GM13976 (cell line): ENCODE measurements at places on chromosomes 6 and 20.

DNA sequence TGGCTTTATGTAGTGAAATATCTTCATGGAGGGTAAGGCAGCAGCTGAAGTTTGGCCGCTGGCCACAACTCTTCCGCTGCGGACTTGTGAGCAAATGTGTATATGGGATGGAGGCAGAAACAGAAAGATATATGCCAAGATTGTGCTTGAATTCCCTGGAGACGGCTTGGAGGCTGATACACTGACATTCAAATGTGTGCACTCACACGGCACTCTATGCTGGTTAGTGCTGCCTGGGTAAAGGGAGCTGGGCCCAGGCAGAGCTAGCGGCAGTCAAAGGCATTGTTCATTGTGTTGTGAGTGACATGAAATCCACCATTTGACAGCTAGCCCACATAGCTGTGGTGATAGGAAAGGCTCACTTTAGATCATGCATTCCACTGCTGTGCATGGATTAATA lies 202.7 kb downstream of the CLIC5 start:
- DNase-seq = no peak

DNA sequence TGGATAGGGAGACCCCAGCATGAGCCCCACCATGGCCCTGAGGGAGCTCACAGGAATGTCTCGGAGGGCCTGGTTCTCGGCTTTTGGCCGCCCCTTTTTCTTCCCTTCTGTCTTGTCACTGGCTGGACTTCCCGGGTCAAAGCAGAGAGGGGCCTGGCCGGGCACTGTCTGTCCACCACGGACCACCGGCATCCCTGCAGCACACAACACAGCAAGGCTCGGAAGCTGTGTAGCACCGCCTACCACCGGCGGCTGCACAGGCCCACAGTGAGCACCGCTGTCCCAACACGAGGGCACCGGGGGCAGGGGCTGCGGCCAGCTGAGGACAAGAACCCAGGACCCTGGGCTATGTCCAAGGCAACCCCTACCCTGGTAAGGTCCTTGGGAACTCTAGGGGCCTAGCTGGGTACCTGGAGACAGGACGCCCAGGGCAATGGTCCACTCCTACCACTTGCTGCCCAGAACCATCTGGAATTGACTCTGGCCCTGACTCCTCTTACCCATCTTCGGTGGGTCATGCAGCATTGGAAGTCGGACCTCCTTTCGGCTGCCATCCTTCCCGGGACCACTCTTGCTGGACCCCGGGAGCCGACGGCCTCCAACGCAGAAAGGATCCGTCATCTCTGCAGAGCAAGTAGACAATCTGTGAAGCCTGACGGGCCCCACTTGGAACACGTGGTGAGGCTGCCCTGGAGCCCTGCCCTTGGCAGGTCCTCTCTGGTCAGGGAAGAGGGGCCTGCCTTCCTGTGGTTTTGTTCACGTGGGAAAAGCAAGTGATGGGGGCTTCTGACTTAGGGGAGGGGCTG lies 2.2 kb downstream of the ZNF512B start:
- no peak for DNase-seq

DNA sequence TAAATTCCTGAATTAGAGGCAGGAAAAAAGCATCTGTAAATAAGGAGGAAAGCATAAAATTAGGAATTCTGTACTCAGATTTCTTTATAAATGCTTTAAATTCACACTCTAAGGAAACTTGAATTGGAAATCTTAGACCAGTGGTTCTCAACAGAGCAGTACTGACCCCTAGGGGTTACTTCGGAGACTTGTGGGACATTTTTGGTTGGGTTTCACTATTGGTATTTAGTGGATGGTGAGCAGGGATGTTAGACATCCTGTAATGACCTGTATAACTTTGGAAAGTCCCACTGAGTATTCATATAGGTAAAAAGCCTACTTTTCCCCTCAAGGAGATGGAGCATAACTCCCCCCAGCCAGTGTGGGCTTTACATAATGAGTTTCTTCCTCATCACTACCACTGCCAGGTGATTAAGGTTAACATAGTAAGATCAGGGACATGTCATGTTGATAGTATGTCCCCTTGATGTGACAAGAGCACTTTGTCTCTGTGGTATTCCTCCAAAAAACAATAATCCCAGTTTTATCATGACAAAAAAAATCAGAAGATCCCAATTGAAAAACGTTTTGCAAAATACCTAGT lies 31.0 kb downstream of the GLO1 start:
- DNase-seq = peak; percentile 75

DNA sequence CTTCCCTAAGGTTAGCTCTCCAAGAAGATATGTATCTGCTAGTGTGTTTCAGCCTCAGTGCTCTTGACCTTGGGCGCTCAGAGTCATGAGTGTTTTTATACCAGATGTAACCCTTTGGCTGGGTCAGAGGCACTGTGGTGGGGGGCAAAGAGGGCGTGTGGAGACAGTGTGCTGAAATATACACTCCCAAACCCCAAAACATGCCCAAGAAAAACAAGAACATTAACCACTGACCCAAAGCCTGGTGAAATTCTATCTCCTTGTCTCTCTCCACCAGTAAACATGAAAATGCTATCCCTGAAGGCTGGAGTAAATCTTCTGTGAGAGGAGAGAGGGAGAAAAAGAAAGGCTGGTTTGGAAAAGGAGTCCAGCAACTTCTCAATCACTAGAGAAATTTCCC lies 47.9 kb downstream of the ISM1 start:
- no peak for DNase-seq

- DNase-seq = no peak
These were observed 92.2 kb upstream of the HIVEP1 start for GRCh38 chr6:11919771-11920440.

DNA sequence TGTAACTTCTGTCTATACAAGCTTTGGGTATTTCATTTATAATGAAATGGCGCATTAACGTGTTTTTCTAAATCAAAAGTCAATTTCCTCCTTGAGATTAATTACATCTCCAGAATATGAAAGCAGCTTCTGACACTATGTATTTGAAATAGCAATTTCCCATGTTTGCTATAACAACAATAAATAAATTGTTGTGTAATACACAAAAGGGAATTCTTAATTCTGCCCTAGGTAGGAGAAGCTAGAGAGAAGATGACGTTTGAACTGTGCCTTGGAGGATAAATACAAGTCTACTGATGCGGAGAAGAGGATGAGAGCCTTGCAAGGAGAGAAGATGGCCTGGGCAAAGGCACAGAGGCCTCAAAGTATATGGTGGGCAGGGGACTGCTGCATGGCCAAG lies 7.6 kb upstream of the HLA-DOA start:
- DNase-seq = no peak

DNA sequence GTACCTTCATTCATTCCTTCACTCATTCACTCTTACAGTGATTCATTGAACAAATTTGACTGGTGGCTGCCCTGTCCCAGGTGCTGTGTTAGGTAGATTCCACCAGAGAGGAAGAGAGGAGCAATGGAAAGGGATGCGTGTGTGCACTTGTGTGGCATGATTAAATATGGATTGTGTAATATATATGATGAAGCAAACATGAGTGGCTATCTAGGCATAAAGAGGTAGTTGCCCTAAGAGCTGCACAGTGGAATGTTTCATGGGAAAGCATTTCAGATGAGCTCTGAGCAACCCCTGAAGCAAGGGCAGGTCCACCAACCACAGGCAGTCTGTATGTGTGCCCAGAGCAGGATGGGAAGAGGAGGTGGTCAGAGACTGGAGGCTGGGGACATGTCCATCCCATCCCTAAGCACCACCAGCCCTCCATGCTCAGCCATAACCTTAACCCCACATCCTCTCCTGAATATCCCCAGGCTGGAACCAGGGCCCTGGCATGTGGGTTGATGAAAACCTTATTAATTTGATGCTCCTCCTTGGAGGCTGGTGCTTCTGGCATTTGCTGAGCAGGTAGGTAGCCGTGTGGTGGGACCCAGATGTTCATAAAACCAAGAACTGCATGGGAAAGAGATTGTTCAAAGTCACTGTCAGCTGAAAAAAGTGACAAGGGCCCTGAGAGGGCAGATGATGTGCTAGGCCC lies 226.2 kb downstream of the SYNDIG1 start:
- peak; percentile 13 for DNase-seq

DNA sequence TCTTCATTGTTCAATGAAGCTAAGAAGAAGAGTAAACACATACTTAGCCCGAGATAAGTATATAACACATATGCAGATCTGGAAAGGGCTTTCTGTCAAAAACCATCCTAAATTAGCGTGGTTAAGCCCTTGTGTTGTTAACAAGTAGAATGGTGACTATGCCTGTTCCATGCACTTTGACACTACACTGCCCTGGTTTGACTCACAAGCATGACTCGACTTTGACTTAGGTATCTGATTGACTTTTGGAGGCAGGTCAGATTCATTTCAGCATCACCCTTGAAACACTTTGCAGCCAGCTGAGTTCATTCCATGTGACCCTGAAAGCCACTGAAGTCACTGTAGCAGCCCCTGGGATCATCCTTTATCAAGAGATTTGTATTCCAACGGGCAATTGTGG lies 239.8 kb downstream of the TBX18 start:
- DNase-seq = no peak

- peak; percentile 48 for DNase-seq
These were observed 1.1 kb downstream of the SPTLC3 start for GRCh38 chr20:13009682-13010406.

DNA sequence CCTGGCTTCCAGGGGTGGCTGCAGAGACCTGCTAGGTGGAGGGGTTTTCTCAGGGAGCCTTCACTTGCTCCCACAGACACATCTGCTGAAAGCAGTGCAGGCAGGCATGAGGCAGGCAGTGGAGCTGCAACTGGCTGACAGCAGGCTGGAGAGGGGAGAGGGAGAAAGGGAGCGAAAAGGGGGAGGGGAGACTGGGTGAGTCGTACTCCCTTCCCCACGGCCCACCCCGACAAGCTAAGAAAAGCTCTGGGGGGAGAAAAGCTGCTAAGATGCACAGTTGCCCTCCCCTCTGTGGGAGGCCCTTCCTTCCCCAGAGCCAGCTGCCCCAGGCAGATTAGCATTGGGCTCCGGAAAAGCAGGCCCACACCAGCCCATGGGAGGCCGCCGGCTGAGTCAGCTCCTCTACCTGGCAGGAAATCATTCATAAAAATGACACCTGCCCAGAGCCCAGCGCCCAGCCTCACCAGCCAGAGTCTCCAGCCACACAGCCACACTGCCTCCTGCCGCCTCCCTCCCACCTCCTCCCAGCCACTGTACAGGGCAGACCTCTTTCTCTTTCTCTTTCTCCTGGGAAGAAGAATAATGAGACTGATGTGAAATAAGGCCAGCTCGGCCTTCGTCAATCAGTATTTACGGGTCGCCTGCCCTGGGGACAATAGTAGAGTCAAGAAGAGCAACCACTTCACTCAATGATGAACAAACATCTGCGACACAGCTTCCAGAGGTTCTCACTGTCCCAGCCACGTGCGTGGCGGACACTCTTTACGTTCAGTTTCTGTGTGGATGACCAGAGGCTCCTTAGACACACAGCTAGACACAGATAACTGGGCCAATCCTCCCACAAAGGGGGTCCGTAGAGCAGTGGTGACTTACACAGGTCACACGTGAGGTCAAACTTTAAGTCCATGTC lies 7.7 kb upstream of the C20orf203 start:
- DNase-seq = no peak

DNA sequence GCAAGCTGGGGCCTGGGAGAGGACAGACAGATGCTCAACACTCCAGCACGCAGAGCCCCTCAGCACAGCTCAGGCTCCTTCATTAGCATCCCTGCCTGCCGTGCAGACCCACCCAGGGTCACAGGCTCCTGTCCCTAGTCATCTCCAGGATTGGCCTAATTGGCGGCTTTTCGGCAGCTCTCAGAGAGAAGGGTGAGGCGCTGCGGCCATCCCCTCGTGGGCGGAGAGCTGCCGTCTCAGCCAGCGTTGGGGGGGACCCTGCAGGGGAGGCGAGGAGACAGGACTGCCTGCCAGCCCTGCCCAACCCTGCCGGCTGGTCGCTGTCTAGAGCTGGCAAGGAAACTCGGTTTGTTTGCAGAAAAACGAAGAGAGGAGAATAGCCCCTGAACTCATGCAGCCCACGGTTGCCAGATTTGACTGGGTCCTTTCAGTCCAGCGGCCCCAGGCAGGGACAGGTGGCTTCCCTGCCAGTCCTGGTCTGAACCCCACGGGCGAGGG lies 26.8 kb downstream of the BHLHE23 start:
- DNase-seq = no peak

DNA sequence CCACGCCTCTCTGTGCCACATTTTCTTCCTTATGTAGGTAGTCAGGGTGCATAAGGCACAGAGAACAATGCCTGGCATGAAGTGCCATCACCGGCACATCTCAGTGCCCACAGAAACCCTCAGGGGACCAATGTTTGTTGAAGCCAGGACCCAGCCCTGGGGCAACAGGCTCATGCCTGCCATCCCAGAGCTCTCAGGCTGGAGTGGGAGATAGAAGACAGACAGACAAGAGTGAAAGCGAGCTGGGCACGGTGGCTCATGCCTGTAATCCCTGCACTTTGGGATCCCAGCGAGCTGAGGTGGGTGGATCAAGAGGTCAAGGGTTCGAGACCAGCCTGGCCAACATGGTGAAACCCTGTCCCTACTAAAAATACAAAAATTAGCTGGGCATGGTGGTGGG lies 13.5 kb downstream of the EFCAB8 start:
- DNase-seq = no peak

DNA sequence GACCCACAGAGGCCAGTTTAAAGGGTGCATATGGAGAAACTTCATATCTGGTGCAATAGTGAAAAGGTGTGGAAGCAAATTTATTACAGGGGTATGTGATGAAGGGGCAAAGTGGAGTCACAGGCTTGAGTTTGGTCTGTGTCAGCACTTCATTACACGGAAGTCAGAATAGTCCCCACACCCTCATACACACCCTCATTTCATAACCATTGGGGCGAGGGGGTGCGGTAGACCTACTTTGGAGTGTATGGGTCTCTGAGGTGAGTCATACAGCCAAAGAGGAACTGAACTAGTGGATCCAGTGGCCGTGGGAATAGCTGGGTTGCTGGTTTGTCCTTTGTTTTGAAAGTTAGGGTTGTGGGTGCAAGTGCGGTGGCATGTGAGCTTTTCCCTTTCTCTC lies 3.3 kb downstream of the TM9SF4 start:
- no peak for DNase-seq

DNA sequence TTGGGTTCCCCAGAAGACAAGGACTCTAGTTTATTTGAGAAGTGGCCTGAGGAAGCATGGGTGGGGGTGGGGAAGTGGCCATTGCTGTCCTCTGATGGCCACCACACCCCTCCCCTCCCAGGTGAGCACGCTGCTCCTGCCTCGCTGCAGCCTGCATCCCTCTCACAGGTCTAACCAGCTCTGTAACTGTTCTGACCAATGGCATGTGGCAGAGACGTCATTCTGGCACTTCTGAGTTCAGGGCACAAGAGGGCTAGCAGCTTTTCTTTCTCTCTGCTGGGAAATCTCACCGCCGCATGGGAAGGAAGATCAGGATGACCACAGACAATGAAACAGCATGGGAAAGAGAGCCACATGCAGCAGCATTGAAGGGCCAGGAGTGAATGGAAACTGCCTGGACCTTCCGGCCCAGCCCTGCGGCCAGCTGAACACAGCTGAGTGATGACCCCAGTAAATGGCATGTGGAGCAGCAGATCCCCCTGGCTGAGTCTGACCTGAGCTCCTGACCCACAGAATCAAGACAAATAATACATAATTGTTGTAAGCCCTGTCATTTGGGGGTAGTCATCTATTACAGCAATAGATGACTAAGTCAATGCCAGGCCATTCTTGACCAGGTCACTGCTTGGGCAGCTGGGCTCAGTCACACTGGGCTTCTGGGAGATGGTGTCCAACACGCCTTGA lies 179.8 kb downstream of the LINC00237 start:
- DNase-seq = no peak

- DNase-seq = peak; percentile 81
These were observed 39.2 kb upstream of the TLDC2 start for GRCh38 chr20:36836591-36837269.

- no peak for DNase-seq
These were observed 195.9 kb downstream of the AKAP7 start for GRCh38 chr6:131331151-131331550.
